ENCODE measurements at places on chromosomes 13 and 19. TPM values are rescaled to one million over a fixed set of nuclear protein-coding genes. Genes with fewer than 3 reads are reported as not detected.

GRCh38 chr13:39329182-39329639 is 273.8 kb downstream of the LHFPL6 start:
- DNase-seq, result no peak

Gene TMEM221
- total RNA-seq, result not detected

- peak; percentile 33 for DNase-seq
Observed at GRCh38 chr19:41792513-41793413, 3.6 kb upstream of the CEACAM3 start.

DNA sequence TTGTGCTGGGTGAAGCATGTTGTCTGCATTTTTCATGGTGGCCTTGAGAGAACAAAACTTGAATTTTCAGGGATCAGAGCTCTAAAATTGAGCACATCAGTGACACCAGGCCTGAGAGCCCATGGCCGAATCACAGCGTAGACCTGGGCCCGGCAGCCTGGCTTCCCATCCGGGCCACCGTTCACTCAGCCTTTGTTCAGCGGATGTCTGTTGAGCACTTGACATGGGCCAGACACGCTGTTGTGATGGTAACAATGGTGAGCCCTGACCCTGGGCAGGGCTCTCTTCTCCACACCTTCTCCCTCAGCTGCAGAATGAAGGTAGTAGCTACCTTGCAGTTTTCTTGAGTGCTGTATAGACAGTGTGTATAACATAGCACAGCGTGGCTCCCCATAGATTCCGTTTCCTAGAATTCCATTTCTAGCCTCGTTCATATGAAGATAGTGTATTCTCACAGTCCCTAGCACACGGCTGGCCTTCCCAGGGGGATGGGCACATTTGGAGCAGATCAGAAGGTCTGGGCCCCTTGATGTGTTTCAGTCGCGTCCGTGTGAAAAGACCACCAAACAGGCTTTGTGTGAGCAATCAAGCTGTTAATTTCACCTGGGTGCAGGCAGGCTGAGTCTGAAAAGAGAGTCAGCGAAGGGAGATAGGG is 75.3 kb downstream of the RAB20 start:
- no peak for DNase-seq

DNA sequence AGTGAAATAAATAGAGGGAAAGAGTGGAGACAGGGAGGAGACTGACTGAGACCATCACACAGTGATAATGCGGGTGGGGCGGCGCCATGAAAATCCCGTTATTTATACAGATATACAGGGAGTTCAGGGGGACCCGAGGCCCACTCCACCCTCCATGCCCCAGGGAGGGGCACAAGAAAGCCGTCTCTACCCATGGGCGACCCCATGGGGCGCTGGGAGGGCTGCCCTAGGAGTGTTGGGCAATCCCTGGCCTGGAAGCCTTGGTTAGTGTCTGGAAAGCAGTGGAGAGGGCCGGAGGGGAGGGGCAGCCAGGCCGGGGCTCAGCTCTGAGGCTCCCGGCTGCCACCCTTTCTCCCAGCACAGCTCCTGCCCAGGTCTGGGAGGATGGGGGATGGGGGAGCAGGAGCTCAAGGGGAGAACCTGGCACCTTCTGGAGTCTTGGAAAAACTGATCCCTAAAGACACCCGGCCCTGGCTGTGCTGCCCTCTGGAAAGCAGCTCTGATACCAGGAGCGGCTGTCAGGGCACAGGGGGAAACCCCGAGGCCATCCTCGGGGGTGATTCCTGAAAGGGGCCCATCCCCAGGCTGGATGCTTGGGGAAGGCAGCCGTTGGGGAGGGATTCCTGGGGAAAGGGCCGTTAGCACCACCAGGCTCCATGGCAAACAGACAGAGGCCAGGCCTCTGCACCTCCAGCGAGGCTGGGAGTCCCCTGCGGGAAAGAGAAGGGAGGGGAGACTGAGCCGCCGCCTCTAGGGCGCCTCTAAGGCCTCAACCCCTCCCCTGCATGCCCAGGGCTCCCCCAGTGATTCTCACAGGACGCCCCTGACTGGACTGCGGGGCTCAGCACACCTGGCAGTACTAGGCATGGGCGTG is 3.0 kb upstream of the PRKD2 start:
- DNase-seq, result peak; percentile 39

DNA sequence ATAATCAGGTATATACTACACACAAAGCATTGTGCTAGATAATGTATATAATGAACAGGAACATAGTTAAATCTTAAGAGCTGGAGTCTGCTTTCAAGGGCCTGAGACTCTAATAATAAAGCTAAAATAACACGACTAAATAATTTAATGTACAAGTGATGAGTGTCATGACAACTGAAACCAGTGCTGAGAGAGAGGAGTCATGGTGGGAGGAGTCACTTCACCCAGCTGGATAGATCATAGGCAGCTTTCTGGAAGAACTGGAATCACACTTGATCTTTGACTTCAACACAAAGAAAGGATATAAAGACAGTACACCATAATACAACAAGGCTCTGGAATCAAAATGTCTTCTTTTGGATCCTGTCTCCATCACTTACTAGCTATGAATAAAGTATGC is 7.1 kb downstream of the RBM26 start:
- no peak for DNase-seq

DNA sequence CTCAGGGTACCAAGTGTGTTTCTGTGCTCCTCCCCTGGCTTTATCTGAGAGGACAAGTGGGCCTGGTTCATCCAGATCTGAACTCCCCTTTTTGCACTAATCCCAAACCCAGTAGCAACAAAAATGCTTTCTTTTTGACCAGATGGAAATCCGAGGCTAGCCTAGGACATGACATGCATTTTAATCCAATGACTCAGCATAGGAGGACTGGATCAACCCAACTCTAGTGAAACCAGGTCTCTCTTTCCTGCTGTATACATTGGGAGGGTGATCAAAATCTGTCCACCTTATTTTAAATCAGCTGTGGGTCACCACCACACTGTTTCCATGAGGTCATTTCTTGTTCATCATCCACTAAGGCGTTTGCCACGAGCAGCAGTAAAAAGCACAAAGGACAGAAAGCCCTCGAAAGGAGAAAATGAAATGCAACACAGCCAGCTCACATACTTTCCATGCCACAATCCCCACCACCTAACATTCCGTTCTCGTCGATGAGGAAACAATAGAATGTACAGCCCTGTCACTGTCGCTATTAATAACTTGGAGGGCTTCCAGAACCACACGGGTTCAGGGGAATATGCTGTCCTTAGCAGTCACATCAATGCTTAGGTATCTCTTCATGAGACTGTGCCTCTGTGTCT is 543.0 kb downstream of the IRS2 start:
- peak; percentile 85 for DNase-seq

DNA sequence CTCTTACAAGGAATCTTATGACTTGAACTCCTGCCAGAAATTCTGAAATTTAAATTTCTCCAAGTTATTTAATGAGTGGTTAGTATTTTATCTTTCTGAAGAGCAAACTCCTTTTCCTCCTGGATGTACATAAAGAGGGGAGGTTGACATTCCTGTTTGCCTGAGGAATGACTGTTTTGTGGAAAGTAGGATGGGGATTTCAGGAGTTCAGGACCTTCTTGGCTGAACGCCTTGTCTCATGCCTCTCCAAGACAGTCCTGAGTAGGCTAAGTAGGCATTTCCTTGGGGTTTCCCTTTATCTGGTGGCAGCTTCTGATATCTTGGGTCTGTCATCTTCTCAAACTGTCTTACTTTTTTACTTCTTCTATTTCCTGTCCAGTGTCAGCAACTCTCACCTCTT is 356.6 kb downstream of the TDRD3 start:
- DNase-seq, result no peak

- no peak for DNase-seq
Observed at GRCh38 chr13:57633141-57633949, 1.8 kb downstream of the PCDH17 start.

DNA sequence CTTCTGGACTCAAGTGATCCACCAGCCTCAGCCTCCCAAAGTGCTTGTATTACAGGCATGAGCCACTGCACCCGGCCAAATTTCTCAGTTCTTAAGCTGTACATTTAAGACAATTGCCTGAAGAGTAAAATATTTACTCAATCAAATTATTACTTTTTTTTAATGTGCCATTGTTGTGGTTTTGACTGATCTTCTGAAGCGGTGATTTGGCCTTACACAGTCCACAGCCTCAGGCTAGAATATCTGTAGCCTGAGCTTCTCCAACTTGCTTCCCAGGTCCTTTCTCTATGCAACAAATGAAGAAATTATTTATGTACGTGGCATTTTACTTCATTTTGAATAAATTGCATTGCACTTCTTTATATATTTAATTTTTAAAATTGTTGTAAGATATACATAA is 281.3 kb downstream of the KLF5 start:
- no peak for DNase-seq

Data from fibroblast of villous mesenchyme (primary cell).